ENCODE measurements at places on chromosomes 3 and 15.

GRCh38 chr3:151775314-151776258 lies 38.3 kb upstream of the AADAC start:
- no peak for DNase-seq

GRCh38 chr15:99564221-99565048 lies 1.3 kb upstream of the MEF2A start:
- no peak for DNase-seq

DNA sequence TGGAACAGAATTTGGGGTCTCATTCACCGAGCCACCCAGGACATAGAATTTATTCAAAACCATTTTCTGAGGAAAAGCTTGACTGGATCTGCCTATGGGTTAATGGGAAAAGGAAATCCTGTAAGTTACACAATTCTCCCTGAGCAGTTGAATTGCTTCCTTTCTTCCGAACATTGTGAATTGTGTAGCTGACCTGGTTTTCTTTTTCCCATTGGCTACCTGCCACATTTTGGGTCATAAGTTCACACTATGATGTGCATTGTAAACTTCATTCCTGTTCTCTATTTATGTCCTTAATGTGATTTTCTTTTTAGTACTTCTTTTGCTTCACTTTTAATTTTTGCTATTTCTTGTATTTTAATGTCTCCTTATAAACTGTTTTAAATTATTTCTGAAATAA lies 386.0 kb upstream of the LRRC3B start:
- DNase-seq, result no peak

DNA sequence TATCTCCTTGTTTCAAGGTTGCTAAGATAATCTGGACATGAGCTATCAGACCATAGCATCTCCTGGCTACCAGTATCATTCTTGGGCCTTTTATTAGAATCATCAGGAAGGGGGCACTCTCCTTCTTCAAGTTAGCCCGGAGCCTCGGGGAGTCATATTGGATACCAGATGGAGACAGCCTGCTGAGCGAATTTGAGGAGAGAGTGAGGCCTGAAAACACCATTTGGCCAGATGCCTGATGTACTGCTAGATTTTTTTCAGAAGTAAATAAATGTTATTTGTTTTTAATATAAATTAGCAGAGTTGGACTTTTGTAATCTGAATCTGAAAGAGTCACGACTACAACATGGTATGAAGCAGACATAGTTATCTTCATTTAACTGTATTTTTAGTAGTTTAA lies 848.6 kb downstream of the IGSF11 start:
- DNase-seq, result no peak
